Vagina (tissue), 2 donors: ENCODE measurements at places on chromosomes 3 and 15. TPM values are rescaled to one million over a fixed set of nuclear protein-coding genes. Genes with fewer than 3 reads are reported as not detected.

CATSPER2 gene
- total RNA-seq, result 9.1 TPM

GRCh38 chr15:101489237-101489598 lies 289 bp downstream of the PCSK6 start:
- no peak for DNase-seq
- H3K27me3 ChIP-seq, result no peaks in the 10 kb centered on the region
- H3K4me1 ChIP-seq, result no peaks in the 10 kb centered on the region
- peak overlapping the region; percentile 48 for H3K4me3 ChIP-seq
- H3K36me3 ChIP-seq, result no peaks in the 10 kb centered on the region
- no peak overlapping the region for H3K27ac ChIP-seq

DNA sequence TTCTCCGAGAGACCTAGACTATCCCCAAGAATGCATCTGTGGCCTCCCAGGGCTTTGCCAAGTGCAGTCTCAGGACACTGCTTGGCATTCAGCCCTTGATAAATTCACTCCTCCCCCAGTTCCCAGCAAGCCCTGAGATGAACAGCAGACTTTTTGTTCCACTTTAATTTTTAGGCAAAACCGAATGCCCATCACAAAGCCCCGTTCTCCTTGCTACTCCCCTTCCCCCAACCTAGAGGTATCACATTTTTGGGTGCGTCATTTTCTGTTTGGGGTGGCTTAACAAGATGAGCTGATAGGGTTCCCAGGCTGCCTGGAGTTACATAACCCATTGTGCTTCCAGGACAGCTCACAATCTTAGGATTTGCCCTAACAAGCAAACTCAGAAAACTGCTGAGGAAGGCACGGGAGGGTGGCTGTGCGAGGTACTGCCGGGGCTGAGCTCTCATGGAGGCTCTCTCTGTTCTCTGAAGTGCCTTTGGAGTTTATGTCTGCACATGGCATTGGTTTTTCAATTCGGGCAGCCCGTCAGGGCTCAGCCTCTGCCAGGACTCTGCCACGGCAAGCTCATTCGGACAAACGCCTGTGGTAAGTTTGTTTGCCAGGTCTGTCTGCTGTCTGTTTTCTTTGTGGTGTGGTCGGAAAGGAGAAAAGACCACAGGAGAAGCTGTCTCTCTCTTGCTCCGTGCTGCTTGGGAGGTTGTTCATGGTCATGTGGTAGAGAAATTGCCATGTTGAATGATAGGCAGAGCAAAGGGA lies at the start of gene TRAK1:
TRAK1 (plus strand) TSS at position 385 of the 759 bp plus-strand sequence; CDS start at position 498, 113 bp downstream.
- H3K4me3 ChIP-seq, result peak within 1 kb of the TSS; percentile 44
- DNase-seq, result no peak
- H3K4me1 ChIP-seq, result peaks cover 31% of the 10 kb centered on the region
- H3K27me3 ChIP-seq, result no peaks in the 10 kb centered on the region
- no peaks in the 10 kb centered on the region for H3K36me3 ChIP-seq
- peak within 1 kb of the TSS; percentile 83 for H3K27ac ChIP-seq

- peaks cover 10% of the 10 kb centered on the region for H3K4me1 ChIP-seq
- no peak for DNase-seq
- H3K36me3 ChIP-seq, result no peaks in the 10 kb centered on the region
Measured at GRCh38 chr3:52178537-52178936, 19.4 kb upstream of the ALAS1 start.

DNA sequence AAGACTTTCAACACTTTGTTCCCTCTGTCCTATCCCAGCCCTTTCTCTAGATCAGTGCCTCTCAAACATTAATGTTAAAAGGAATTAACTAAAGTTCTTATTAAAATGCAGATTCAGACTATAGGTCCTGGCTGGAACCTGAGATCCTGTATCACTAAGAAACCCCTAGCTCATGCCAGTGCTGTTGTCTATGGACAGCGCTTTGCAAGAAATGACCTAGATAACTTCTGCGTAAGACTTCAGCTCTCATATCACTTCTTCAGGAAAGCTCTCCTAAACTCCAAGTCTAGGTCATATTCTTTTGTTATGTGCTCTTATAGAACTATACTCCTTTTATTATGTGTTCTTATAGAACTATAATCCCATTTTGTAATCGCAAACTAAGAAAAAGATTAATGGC lies 67.8 kb upstream of the CDIN1 start:
- no peak overlapping the region for H3K4me3 ChIP-seq
- H3K27me3 ChIP-seq, result no peaks in the 10 kb centered on the region
- H3K36me3 ChIP-seq, result no peaks in the 10 kb centered on the region
- H3K4me1 ChIP-seq, result no peaks in the 10 kb centered on the region

IGSF11 gene
- 3.4 TPM for total RNA-seq

GRCh38 chr15:93942269-93942694 lies 289.1 kb upstream of the MCTP2 start:
- no peak for DNase-seq
- no peaks in the 10 kb centered on the region for H3K4me1 ChIP-seq
- no peak overlapping the region for H3K27ac ChIP-seq
- no peaks in the 10 kb centered on the region for H3K36me3 ChIP-seq
- no peak overlapping the region for H3K4me3 ChIP-seq

DNA sequence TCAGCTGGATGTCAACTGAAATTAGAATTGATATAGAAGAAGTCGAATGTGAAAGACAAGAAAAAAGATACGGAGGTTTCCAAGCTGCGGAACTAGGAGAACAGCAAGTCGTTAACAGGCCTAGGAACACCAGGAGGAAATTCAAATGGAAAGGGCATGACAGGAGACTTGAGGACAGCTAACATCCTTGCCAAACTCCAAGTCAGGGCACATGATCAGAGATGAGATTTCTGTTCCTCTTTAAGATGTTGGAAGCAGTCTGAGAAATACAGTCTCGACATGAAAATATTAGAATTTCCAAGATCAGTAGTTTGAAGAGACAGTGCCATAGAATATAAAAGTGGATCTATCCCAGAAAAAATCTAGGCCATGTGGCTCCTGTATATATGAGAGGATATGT lies 5.0 kb downstream of the MYO5A start:
- DNase-seq, result no peak
- H3K36me3 ChIP-seq, result no peaks in the 10 kb centered on the region
- H3K27me3 ChIP-seq, result no peaks in the 10 kb centered on the region
- H3K4me1 ChIP-seq, result peaks cover 28% of the 10 kb centered on the region
- H3K4me3 ChIP-seq, result no peak overlapping the region

SCN11A gene
- not detected for total RNA-seq

GRCh38 chr3:177835917-177836316 lies 638.6 kb upstream of the TBL1XR1 start:
- H3K27ac ChIP-seq, result no peak overlapping the region
- no peaks in the 10 kb centered on the region for H3K27me3 ChIP-seq
- H3K4me1 ChIP-seq, result peaks cover 33% of the 10 kb centered on the region
- no peak for DNase-seq
- H3K4me3 ChIP-seq, result no peak overlapping the region
- no peaks in the 10 kb centered on the region for H3K36me3 ChIP-seq

GRCh38 chr3:42505128-42505848 lies 2.8 kb downstream of the VIPR1 start:
- no peak overlapping the region for H3K4me3 ChIP-seq
- peak; percentile 72 for DNase-seq
- no peaks in the 10 kb centered on the region for H3K36me3 ChIP-seq
- H3K27me3 ChIP-seq, result no peaks in the 10 kb centered on the region
- no peak overlapping the region for H3K27ac ChIP-seq

- H3K27ac ChIP-seq, result no peak overlapping the region
- H3K4me3 ChIP-seq, result no peak overlapping the region
- no peaks in the 10 kb centered on the region for H3K27me3 ChIP-seq
- no peaks in the 10 kb centered on the region for H3K36me3 ChIP-seq
- no peaks in the 10 kb centered on the region for H3K4me1 ChIP-seq
Measured at GRCh38 chr3:16299746-16300145, 34.7 kb downstream of the OXNAD1 start.

DNA sequence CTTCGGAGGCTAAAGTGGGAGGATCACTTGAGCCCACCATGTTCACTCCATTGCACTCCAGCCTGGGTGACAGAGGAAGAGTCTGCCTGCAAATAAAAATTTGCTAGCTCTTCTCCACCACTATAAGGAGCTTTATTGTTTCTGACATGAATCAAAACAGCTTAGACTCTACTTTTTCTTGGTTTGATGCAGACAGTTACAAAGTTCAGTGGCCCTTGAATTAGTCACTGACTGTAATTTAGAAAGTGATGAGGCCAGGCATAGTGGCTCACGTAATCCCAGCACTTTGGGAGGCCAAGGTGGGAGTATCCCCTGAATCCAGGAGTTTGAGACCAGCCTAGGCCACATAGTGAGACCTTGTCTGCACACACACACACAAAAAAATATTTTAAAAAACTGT lies 172.4 kb upstream of the CGNL1 start:
- no peaks in the 10 kb centered on the region for H3K27me3 ChIP-seq
- H3K4me1 ChIP-seq, result peaks cover 11% of the 10 kb centered on the region
- no peaks in the 10 kb centered on the region for H3K36me3 ChIP-seq

CFAP100 gene
- total RNA-seq, result not detected

DNA sequence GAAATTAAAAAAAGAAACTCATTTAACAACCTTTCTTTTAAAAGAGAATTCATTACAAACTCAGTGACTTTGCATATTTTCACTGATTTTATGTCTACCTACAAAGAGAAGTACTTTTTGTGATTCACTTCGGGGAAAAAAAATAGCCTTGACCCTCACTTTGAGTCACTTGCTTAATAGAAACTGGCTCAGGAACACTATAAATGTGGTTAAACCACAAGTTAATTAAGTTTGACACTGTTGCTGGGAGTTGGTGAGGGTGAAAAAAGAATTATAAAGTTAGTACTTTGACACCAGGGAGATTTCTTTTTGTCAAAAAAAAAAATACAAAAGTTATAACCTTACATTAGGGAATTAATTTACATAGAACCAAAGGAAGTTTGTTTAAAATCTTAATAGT lies 810.9 kb downstream of the NR2F2 start:
- H3K27ac ChIP-seq, result no peak overlapping the region
- DNase-seq, result no peak
- no peak overlapping the region for H3K4me3 ChIP-seq
- no peaks in the 10 kb centered on the region for H3K27me3 ChIP-seq
- H3K36me3 ChIP-seq, result no peaks in the 10 kb centered on the region

- no peaks in the 10 kb centered on the region for H3K36me3 ChIP-seq
- H3K4me1 ChIP-seq, result no peaks in the 10 kb centered on the region
- no peak overlapping the region for H3K27ac ChIP-seq
- DNase-seq, result no peak
Measured at GRCh38 chr15:81849289-81849688, 196.5 kb downstream of the MEX3B start.

GRCh38 chr15:37485056-37485455 lies 384.7 kb upstream of the MEIS2 start:
- no peaks in the 10 kb centered on the region for H3K27me3 ChIP-seq
- no peaks in the 10 kb centered on the region for H3K4me1 ChIP-seq
- no peaks in the 10 kb centered on the region for H3K36me3 ChIP-seq
- DNase-seq, result no peak
- H3K27ac ChIP-seq, result no peak overlapping the region

- H3K4me3 ChIP-seq, result no peak overlapping the region
- no peaks in the 10 kb centered on the region for H3K4me1 ChIP-seq
- H3K27me3 ChIP-seq, result no peaks in the 10 kb centered on the region
- H3K27ac ChIP-seq, result no peak overlapping the region
- no peaks in the 10 kb centered on the region for H3K36me3 ChIP-seq
Measured at GRCh38 chr3:1421577-1421976, 328.8 kb downstream of the CNTN6 start.

RBP2 gene
- total RNA-seq, result not detected

GRCh38 chr15:40436892-40437751 lies 3.6 kb upstream of the BAHD1 start:
- no peaks in the 10 kb centered on the region for H3K27me3 ChIP-seq
- no peak overlapping the region for H3K27ac ChIP-seq
- H3K4me1 ChIP-seq, result peaks cover 41% of the 10 kb centered on the region
- peak overlapping the region; percentile 46 for H3K4me3 ChIP-seq
- DNase-seq, result no peak

GRCh38 chr3:102124282-102124681 lies 275.0 kb downstream of the NFKBIZ start:
- no peak overlapping the region for H3K4me3 ChIP-seq
- H3K27ac ChIP-seq, result no peak overlapping the region
- no peak for DNase-seq
